Activated CD4-positive, alpha-beta memory T cell treated with anti-CD3 and anti-CD28 coated beads for 36 hours (primary cell): ENCODE measurements at places on chromosomes 2 and 18. TPM values are rescaled to one million over a fixed set of nuclear protein-coding genes. Genes with fewer than 3 reads are reported as not detected.

GRCh38 chr2:218834685-218835084, 3.1 kb upstream of the PRKAG3 start:
- H3K4me1 ChIP-seq, result no peaks in the 10 kb centered on the region
- no peak overlapping the region for H3K27ac ChIP-seq
- H3K4me3 ChIP-seq, result no peak overlapping the region

GRCh38 chr2:45676088-45676487, 24.6 kb downstream of the PRKCE start:
- H3K36me3 ChIP-seq, result no peaks in the 10 kb centered on the region
- H3K27ac ChIP-seq, result no peak overlapping the region
- H3K27me3 ChIP-seq, result no peaks in the 10 kb centered on the region
- no peak for DNase-seq

DNA sequence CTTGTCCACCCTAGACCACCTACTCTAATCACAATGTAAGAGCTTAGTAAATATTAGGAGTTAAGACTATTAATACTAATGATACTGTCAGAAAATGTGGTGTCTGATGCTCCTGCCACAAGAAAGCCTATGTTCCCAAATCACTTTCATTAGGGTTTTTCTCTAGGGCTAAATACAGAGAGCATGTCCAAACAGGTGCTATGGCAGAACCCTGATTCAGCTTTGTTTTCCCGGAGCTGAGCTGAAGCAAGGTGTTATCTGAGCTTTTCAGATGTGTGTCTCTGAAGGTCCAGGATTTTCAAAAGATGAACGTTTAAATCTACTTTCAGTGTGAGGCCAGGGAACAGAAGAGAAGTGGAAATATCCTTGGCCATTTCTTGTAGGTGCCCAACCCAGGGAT, 40.6 kb downstream of the CPO start:
- no peak overlapping the region for H3K4me3 ChIP-seq
- DNase-seq, result no peak
- no peaks in the 10 kb centered on the region for H3K36me3 ChIP-seq
- H3K4me1 ChIP-seq, result no peaks in the 10 kb centered on the region
- H3K27ac ChIP-seq, result no peak overlapping the region

DNA sequence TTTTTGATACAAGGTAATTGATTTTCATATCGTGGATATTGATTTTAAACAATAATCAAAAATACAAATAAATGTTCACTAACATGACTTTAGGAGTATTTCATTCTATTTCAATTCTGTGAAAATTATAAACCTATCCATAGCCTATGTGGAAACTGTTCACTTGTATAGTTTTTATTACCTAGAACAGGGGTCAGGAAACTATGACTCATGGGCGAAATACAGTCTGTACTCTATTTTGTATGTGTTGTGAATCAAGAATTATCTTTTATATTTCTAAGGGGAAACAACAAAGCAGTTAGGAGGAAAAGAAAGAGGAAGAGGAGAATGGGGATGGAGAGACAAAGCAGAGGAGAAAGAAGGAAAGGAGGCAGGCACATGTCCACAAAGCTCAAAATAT, 181.7 kb upstream of the VRK2 start:
- DNase-seq, result no peak
- no peaks in the 10 kb centered on the region for H3K36me3 ChIP-seq

DNA sequence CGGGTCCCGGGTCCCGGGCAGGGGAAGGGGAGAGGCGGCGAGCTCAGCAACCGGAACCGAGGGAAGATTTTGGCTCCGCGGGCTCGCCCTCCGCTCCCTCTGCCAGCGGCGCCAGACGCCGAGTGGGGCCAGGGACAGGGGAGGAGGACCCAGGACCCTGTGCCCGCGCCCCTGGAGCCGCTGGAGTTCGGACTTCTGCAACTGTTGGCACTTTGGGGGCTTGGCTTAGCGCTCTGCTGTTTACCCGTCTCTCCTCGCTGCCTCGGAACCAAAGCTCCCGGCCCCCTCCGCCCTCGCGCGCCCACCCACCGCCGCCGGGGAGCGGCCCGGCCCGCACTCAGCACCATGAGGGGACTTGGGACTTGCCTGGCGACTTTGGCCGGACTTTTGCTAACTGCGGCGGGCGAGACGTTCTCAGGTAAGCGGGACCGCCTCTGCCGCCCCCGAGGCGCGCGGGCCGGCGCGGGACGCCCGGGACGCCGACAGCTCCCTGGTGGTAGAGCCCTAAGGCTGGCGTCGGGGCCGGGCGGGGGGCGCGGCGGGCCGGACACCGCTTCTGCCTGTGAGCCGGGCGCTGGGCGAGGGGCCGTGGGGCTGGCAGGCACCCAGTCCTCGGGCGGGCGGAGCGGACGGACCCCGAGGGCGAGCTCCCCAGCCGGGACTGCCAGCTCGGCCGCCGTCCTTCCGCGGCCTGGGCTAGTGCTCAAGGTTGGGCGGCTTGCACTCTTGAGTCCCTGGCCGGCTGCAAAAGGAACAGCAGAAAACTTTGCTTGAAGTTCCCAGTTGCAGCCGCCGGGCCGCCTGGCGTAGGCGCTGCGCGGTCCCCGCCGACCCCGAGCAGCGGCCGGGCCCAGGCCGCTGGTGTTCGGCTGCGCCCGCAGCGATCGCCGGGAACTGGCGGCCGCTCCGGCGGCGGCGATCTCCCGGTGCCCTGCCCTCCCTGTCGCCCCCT, 634 bp downstream of the PTPRM start:
- H3K4me3 ChIP-seq, result no peak overlapping the region
- peak; percentile 21 for DNase-seq
- no peak overlapping the region for H3K27ac ChIP-seq
- peaks cover 3% of the 10 kb centered on the region for H3K36me3 ChIP-seq
- H3K4me1 ChIP-seq, result peaks cover 4% of the 10 kb centered on the region
- peaks cover 41% of the 10 kb centered on the region for H3K27me3 ChIP-seq

The TNFAIP6 gene
- not detected for total RNA-seq
